ENCODE measurements at places on chromosomes 2 and 18.

DNA sequence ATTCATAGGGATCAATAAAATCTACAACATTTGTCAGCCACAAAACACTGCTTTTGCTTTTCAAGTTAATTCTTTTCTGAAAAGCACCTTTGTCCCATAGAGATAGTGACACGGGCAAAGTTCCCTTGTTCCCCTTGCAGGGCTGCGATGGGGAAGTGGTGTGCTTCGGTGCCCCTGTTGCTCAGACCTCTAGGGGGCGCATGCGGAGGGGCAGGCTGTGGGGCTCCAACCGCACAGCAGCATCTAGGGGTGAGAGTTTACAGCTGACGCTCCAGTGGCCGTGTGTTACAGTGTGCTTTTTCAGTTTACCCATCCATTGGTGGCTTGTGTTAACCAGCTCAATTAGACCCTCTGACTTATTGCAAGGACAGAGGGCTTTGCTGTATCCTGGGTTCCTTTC is 1432.2 kb upstream of the ACVR2A start:
- no peak overlapping the region for H3K27ac ChIP-seq
- no peaks in the 10 kb centered on the region for H3K36me3 ChIP-seq
- no peaks in the 10 kb centered on the region for H3K4me1 ChIP-seq
- no peaks in the 10 kb centered on the region for H3K27me3 ChIP-seq
- no peak for DNase-seq

GRCh38 chr18:3156325-3156640 is 63.5 kb downstream of the MYOM1 start:
- H3K4me3 ChIP-seq, result no peak overlapping the region
- no peaks in the 10 kb centered on the region for H3K36me3 ChIP-seq
- H3K4me1 ChIP-seq, result no peaks in the 10 kb centered on the region
- H3K27ac ChIP-seq, result no peak overlapping the region

- no peak overlapping the region for H3K4me3 ChIP-seq
- DNase-seq, result no peak
- no peaks in the 10 kb centered on the region for H3K36me3 ChIP-seq
- H3K27me3 ChIP-seq, result no peaks in the 10 kb centered on the region
Measured at GRCh38 chr18:26634631-26635030, 86.3 kb upstream of the KCTD1 start.

- H3K27me3 ChIP-seq, result peaks cover 5% of the 10 kb centered on the region
- H3K4me3 ChIP-seq, result no peak overlapping the region
- H3K27ac ChIP-seq, result no peak overlapping the region
Measured at GRCh38 chr18:25495606-25496005, 143.6 kb upstream of the ZNF521 start.

- DNase-seq, result no peak
- no peaks in the 10 kb centered on the region for H3K27me3 ChIP-seq
- H3K36me3 ChIP-seq, result peaks cover 2% of the 10 kb centered on the region
- H3K4me3 ChIP-seq, result no peak overlapping the region
Measured at GRCh38 chr2:177348118-177348654, 44.4 kb upstream of the AGPS start.

- H3K4me3 ChIP-seq, result no peak overlapping the region
- H3K4me1 ChIP-seq, result no peaks in the 10 kb centered on the region
- H3K27me3 ChIP-seq, result peaks cover 4% of the 10 kb centered on the region
- H3K36me3 ChIP-seq, result no peaks in the 10 kb centered on the region
- H3K27ac ChIP-seq, result no peak overlapping the region
Measured at GRCh38 chr2:235626658-235627057, 132.8 kb downstream of the AGAP1 start.

DNA sequence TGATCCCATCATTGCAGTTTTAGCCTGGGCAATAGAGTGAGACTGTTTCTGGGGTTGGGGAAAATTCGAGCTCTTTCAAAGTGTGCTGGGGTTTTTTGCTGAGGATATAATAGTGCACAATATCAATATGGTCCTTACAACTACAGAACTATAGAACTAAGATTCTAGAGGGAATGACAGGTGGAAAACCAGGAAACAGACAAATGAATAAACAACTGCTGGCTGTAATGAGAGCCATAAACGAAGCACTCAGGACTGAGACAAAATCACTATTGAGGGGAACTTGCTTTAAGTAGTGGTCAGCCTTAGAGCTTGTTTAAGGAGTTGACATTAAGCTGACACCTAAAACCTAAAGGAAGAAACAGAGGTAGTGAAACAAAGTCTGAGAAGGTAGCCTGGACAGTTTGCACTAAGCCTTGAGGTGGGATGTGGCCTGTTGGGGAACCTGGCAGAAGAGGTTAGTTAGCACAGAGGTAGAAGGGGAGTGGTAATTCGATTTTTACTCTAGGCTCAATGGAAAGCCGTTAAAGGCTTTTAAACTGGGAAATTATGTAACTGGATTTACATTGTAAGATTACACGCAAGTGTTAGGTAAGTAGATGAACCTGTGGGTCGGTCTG is 33.8 kb downstream of the LCLAT1 start:
- no peak overlapping the region for H3K27ac ChIP-seq
- no peaks in the 10 kb centered on the region for H3K27me3 ChIP-seq
- H3K36me3 ChIP-seq, result peaks cover 4% of the 10 kb centered on the region

GRCh38 chr2:150846691-150847090 is 359.2 kb upstream of the RND3 start:
- no peaks in the 10 kb centered on the region for H3K36me3 ChIP-seq
- peaks cover 13% of the 10 kb centered on the region for H3K27me3 ChIP-seq

- H3K4me3 ChIP-seq, result no peak overlapping the region
- no peak overlapping the region for H3K27ac ChIP-seq
- H3K27me3 ChIP-seq, result no peaks in the 10 kb centered on the region
- peaks cover 6% of the 10 kb centered on the region for H3K4me1 ChIP-seq
Measured at GRCh38 chr2:11873356-11874154, 127.1 kb downstream of the LPIN1 start.

DNA sequence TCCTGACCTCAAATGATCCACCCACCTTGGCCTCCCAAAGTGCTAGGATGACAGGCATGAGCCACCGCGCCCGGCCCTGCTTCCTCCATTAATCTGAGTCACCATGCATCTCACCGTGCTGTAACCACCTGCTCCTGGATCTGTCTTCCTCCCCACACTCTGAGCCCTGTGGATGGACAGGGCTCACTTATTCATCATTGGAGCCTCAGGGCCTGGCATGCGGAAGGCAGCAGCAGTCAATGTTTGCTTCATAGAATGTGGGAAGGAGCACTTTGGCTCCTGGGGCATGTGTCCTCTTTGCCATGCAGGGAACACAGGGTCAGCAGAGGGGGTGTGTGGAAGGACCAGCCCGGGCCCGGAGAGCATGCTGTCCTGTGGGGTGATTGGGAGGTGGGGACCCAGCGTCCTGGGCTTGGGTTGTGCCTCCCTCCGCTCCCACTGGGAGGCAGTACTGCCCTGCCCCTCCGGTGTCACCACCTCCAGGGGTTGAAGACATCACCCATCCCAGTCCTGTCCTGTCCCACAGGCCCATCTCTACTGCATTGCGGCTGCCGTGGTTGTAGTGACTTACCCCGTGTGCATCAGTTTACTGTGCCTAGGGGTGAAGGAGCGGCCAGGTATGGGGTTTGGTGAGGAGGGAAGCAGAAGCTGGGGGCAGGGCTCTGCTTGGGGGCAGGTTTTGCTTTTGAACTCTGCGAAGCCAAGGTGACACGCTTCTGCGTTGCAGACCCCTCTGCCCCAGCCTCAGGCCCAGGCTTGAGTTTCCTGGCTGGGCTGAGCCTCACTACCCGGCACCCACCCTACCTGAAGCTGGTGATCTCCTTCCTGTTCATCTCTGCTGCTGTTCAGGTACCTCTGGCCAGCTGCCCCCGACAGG is 11.5 kb downstream of the MFSD2B start:
- DNase-seq, result no peak

DNA sequence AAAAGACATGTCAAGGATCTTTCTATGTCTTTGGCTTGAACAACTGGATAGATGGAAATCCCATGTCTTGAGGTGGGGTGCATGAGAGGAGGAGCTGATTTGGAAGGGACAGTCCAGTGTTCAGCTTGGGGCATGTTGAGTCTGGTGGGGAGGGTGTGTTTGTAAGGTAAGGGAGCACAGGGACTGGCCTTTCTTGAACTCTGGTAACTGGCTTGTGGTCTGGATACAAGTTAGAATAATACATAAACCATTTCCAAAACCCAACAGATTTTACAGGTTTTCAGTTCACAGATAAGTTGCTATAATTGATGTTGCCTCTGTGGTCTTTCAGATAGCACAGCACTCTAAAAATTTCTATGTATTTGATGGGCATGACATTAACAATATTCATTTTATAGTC is 24.2 kb downstream of the RHBDD1 start:
- H3K36me3 ChIP-seq, result peaks cover under 1% of the 10 kb centered on the region
- H3K4me1 ChIP-seq, result peaks cover 55% of the 10 kb centered on the region
- H3K27me3 ChIP-seq, result no peaks in the 10 kb centered on the region
- no peak for DNase-seq

DNA sequence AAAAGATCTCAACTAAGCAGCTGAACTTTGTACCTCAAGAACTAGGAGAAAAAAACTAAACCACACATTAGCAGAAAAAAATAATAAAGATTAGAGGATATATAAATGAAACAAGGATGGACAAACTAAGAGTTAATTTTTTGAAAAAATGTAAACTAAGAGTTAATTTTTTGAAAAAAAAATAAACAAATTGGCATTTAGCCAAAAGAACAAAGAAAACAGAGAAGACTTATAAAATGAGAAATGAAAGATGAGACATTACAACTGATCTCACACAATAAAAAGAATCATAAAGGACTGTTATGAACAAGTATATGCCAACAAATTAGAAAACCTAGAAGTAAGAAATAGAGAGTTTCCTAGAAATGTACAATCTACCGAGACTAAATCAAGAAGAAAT is 859.2 kb upstream of the GYPC start:
- no peak for DNase-seq
- no peak overlapping the region for H3K27ac ChIP-seq
- no peaks in the 10 kb centered on the region for H3K27me3 ChIP-seq
- no peaks in the 10 kb centered on the region for H3K4me1 ChIP-seq

- H3K4me3 ChIP-seq, result no peak overlapping the region
- no peaks in the 10 kb centered on the region for H3K4me1 ChIP-seq
- DNase-seq, result no peak
- H3K27ac ChIP-seq, result no peak overlapping the region
- no peaks in the 10 kb centered on the region for H3K36me3 ChIP-seq
- no peaks in the 10 kb centered on the region for H3K27me3 ChIP-seq
Measured at GRCh38 chr18:28485210-28485801, 308.4 kb upstream of the CDH2 start.

- no peak overlapping the region for H3K27ac ChIP-seq
- H3K27me3 ChIP-seq, result no peaks in the 10 kb centered on the region
- H3K36me3 ChIP-seq, result no peaks in the 10 kb centered on the region
Measured at GRCh38 chr2:41460661-41461060, 587.2 kb upstream of the PKDCC start.

- no peak for DNase-seq
- no peaks in the 10 kb centered on the region for H3K36me3 ChIP-seq
- no peaks in the 10 kb centered on the region for H3K27me3 ChIP-seq
- H3K4me3 ChIP-seq, result no peak overlapping the region
- no peak overlapping the region for H3K27ac ChIP-seq
Measured at GRCh38 chr18:66993492-66993891, 389.6 kb upstream of the CDH19 start.

GRCh38 chr18:23888881-23889280 is 125.7 kb upstream of the TTC39C start:
- DNase-seq, result no peak
- peaks cover 13% of the 10 kb centered on the region for H3K4me1 ChIP-seq
- no peak overlapping the region for H3K4me3 ChIP-seq

GRCh38 chr2:15205562-15205961 is 355.6 kb downstream of the NBAS start:
- H3K27me3 ChIP-seq, result no peaks in the 10 kb centered on the region
- H3K4me1 ChIP-seq, result peaks cover 3% of the 10 kb centered on the region
- H3K36me3 ChIP-seq, result peaks cover 45% of the 10 kb centered on the region
- no peak for DNase-seq
- H3K27ac ChIP-seq, result no peak overlapping the region
- H3K4me3 ChIP-seq, result no peak overlapping the region

DNA sequence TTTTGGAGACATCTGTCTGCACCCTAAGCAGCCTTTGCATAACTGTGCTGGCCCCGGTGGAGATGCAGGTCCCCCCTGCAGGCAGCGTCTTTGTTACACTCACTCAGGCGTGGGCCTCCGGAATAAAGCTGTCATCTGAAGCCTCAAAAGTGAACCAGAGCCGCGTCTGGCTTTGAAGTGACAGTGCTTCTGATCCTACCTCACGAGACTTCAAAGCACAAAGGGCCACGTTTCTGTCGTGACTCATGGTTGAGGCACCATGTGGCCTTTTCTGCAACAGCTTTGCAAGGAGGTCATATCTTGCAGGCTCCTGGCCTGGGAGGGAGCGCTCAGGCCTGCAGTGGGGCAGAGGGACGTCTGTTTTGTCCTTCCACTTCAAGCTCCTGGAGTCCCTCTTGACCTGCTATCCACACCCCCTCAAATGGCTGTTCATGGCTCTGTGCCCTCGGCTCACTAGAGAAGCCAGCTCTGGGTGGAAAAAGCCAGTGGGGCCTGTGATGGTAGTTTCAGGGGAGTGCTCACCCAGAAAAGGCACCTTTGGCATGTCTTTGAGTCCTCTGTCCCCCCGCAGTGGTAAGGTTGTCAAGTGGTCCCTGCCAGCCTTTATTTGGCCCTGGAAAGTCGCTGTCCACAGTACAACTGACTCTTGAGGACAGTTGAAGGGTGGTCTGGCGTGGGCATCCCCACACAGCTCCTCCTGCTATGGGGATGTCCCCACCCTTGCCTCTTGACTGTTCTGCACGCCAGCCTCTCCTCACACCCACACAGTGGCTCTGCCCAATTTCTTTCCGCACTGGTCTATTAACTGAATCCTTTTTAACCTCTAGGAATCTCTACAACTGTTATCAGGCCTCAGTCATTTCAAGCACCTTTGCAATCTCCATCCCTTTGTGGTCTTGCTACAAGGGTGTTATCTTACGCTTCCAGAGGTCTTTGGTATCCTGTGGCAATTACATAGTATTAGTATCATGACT is 19.3 kb downstream of the GPR55 start:
- peak overlapping the region; percentile 60 for H3K27ac ChIP-seq
- peaks cover 32% of the 10 kb centered on the region for H3K4me1 ChIP-seq
- peak; percentile 93 for DNase-seq
- peaks cover 9% of the 10 kb centered on the region for H3K36me3 ChIP-seq

DNA sequence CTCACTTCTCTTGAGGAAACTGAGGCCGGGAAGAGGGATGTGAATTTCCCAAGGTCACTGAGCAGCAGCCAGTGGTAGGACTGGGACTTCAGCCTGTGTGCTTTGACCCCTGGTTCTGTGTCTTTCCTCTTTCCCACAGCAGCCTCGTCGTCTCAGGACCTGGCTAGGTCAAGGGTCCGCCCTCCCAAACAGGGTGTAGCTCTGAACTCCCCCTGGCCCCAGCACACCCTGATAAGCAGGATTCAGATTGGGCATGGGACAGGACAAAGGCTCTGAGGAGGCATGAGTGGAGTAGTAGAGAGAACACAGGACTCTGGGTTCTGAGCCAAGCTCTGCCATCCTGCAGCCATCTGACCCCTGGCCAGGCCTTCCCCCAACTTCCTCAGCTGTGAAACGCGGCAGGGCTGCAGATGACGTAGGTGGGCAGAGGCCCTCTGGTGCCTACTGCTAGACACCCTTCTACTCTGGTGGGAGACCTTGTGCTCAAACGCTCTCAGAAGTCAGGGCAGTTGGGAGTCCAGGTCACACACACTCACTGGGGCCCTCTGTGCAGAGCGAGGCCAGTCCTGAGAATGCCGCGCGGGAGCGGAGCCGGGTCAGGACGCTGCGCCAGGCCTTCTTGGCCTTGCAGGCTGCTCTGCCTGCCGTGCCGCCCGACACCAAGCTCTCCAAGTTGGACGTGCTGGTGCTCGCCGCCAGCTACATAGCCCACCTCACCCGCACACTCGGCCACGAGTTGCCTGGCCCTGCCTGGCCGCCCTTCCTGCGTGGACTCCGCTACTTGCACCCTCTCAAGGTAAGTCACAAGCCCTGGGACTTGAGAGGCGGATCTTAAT is 984 bp downstream of the TCF23 start:
- no peak overlapping the region for H3K27ac ChIP-seq
- H3K27me3 ChIP-seq, result peaks cover 14% of the 10 kb centered on the region
- H3K4me3 ChIP-seq, result no peak overlapping the region
- H3K4me1 ChIP-seq, result peaks cover 2% of the 10 kb centered on the region
- DNase-seq, result no peak
- H3K36me3 ChIP-seq, result no peaks in the 10 kb centered on the region
